ENCODE measurements at places on chromosomes 7 and 10.

DNA sequence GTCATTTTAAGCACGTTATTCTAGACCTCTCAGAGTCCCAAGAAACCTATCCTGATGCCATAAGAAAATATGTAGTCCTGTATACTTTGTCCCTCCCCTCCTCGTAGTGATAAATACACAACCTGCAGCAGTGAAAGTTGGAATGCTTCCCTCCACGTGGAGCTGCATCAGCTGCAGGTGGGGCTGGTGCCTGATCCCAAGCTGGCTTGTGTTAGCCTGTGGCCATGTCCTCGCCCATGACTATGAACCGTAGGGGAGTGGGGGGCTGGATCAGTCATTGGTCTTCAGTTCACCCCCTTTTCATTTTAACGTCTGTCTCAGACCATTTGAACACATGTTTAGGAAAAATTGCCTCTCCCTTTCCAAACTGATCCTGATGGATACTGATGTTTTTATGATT, 171.4 kb upstream of the HABP2 start:
- H3K27ac ChIP-seq = no peak overlapping the region
- peaks cover 16% of the 10 kb centered on the region for H3K4me1 ChIP-seq
- DNase-seq = no peak
- no peak overlapping the region for H3K4me3 ChIP-seq
- H3K27me3 ChIP-seq = no peaks in the 10 kb centered on the region
- H3K36me3 ChIP-seq = no peaks in the 10 kb centered on the region

GRCh38 chr7:110105840-110106239, 985.1 kb upstream of the LRRN3 start:
- H3K4me3 ChIP-seq = no peak overlapping the region
- DNase-seq = no peak
- H3K4me1 ChIP-seq = no peaks in the 10 kb centered on the region
- H3K27ac ChIP-seq = no peak overlapping the region

GRCh38 chr7:19161671-19162070, 16.4 kb upstream of the FERD3L start:
- DNase-seq = no peak
- H3K27ac ChIP-seq = no peak overlapping the region
- H3K27me3 ChIP-seq = no peaks in the 10 kb centered on the region
- H3K36me3 ChIP-seq = no peaks in the 10 kb centered on the region

GRCh38 chr10:110756876-110757275, 112.7 kb downstream of the RBM20 start:
- DNase-seq = no peak
- H3K36me3 ChIP-seq = no peaks in the 10 kb centered on the region
- no peak overlapping the region for H3K27ac ChIP-seq
- H3K4me1 ChIP-seq = peaks cover 13% of the 10 kb centered on the region

DNA sequence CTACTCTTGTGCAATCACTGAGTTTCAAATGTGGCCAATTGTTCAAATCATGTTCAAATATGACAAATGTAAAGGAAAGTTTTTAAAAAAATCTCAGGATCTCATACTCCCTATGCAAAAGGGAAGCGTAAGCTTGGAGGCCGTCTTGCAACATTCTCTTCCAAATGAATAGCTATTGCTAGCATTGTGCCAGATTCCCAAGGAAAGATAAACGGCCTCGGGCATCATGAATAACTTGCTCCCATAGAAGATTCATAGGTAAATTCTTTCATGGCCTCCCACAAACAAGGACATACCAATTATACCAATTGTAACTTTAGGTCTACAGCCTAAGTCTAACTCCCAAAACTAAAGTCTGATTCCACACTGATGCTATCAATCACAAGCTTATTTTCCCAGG, 416.9 kb downstream of the THSD7A start:
- H3K4me1 ChIP-seq = no peaks in the 10 kb centered on the region
- H3K27me3 ChIP-seq = no peaks in the 10 kb centered on the region
- H3K4me3 ChIP-seq = no peak overlapping the region

- H3K4me3 ChIP-seq = no peak overlapping the region
- H3K36me3 ChIP-seq = no peaks in the 10 kb centered on the region
- H3K27me3 ChIP-seq = no peaks in the 10 kb centered on the region
- no peaks in the 10 kb centered on the region for H3K4me1 ChIP-seq
- no peak overlapping the region for H3K27ac ChIP-seq
Measured at GRCh38 chr7:155857141-155857540, 44.9 kb upstream of the SHH start.

GRCh38 chr10:61029411-61029810, 85.4 kb upstream of the RHOBTB1 start:
- H3K27ac ChIP-seq = no peak overlapping the region
- no peaks in the 10 kb centered on the region for H3K27me3 ChIP-seq
- DNase-seq = no peak
- H3K4me3 ChIP-seq = no peak overlapping the region

DNA sequence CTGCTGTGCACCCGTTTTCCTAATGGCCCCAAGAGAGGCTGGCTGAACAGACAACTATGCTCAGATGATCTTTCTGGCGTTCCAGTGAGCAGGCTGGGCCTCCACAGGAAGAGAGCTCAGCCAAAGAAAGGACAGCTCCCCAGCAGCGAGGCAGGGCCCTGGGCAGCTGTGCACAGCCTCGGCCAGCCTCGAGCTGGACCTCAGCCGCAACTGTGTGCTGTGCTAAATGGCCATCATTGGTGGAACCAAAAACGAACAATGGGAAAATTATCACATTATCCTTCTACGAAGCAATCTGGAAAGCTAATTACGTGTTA, 97.5 kb downstream of the CTBP2 start:
- no peak overlapping the region for H3K4me3 ChIP-seq
- DNase-seq = no peak
- H3K27me3 ChIP-seq = no peaks in the 10 kb centered on the region

DNA sequence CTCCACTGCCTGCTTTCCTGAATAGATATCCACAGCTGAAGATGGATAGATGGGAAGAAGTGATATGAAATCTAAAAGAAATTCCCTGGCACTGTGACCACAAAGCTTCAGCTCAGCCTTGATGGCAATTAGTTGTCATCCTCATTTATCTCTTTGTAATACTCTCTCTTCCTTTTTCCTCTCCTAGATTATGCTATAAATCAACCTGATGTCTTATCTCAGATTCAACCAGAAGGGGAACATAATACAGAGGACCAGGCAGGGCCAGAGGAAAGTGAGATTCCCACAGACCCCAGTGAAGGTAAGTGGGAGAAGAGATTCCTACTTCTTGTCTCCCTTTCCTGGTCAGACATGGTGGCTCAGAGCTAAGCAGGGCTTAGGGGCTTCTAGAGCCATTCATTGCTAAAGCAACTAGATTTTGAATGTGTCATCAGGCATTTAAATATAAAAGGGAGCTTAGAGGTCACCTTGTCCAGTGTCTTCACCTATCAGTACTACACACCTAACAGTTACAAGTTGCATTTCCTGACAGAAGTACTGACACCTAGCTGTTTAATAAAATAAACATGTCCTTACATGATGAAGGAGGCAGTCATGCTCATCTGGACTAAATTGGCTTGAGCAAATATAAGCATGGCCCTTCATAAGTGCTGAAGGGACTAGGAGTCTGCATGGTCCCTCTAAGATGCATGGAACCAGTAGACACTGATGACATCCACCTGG, 19.5 kb downstream of the ZNF398 start:
- no peak for DNase-seq
- no peak overlapping the region for H3K27ac ChIP-seq
- peaks cover 43% of the 10 kb centered on the region for H3K36me3 ChIP-seq

DNA sequence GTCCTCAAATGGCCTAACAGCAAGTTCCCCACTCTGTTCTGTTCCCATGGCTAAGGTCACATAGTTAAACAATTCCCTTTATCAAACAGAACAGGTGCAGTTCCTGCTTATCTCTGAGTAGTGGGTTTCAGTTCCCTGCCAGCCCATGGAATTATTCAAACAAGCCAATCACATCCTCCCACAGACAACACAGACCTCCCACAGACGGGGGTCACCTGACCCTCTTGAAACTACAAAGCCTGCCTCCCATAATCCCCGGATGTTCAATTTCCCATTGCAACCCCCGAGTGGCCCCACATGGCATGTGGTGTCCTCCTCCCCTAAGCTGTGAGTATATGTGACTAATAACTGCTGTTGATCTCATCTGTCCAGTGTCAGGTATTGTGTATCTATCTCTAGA, 64.1 kb downstream of the TMEM168 start:
- no peak overlapping the region for H3K27ac ChIP-seq
- H3K4me3 ChIP-seq = no peak overlapping the region
- H3K27me3 ChIP-seq = no peaks in the 10 kb centered on the region

- H3K4me3 ChIP-seq = no peak overlapping the region
- H3K27ac ChIP-seq = no peak overlapping the region
- H3K27me3 ChIP-seq = no peaks in the 10 kb centered on the region
- no peaks in the 10 kb centered on the region for H3K4me1 ChIP-seq
Measured at GRCh38 chr10:84269773-84270172, 24.9 kb downstream of the RGR start.

- no peak for DNase-seq
- H3K27ac ChIP-seq = no peak overlapping the region
- H3K4me3 ChIP-seq = no peak overlapping the region
- no peaks in the 10 kb centered on the region for H3K27me3 ChIP-seq
- H3K4me1 ChIP-seq = peaks cover 15% of the 10 kb centered on the region
- H3K36me3 ChIP-seq = no peaks in the 10 kb centered on the region
Measured at GRCh38 chr10:109932391-109932790, 9.1 kb upstream of the XPNPEP1 start.

DNA sequence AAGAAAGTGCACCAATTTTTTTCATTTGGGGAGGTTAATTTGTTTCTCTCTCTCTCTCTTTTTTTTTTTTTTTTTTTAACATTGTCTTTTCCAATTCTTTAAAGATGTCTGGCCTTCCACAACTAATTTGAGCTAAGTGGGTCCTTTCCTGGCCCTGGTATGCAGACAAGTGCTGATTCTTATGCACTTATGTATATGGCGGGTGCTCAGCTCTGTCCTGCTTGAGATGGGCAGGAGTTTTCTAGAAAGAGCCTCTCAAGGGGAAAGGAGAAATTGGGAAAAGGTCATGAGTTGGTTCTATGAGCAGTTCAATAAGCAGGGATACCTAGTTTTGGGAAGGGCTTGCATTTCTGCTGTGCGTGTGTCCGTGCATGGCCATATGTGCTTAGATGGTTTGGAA, 67.8 kb upstream of the NPVF start:
- H3K27me3 ChIP-seq = no peaks in the 10 kb centered on the region
- no peaks in the 10 kb centered on the region for H3K36me3 ChIP-seq
- DNase-seq = no peak
- no peak overlapping the region for H3K27ac ChIP-seq
- H3K4me1 ChIP-seq = no peaks in the 10 kb centered on the region
- no peak overlapping the region for H3K4me3 ChIP-seq

- no peaks in the 10 kb centered on the region for H3K36me3 ChIP-seq
- H3K4me3 ChIP-seq = no peak overlapping the region
- H3K4me1 ChIP-seq = no peaks in the 10 kb centered on the region
- no peaks in the 10 kb centered on the region for H3K27me3 ChIP-seq
- no peak for DNase-seq
Measured at GRCh38 chr7:54680377-54681005, 78.5 kb downstream of the SEC61G start.

DNA sequence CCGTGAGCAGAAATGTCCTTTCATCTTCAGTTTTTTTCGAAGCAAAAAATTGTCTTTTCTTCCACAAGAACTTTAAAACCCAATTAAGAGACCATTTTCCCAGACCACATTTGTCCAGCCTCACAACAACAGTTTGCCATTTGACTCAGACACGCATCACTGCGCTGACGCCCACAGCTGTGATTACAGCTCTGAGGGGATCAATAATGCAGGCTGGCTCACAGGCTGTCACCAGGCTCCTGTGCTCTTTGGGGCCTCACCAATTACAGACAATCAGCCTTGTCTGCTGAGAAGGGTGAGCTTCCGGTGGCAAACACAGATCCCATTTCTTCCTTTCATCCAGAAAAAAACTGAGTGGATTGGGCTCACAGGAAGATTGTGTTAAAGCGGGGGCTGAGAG, 33.3 kb downstream of the DDC start:
- H3K4me1 ChIP-seq = no peaks in the 10 kb centered on the region
- no peak overlapping the region for H3K4me3 ChIP-seq
- DNase-seq = no peak

All from thoracic aorta (tissue), 2 donors.